Mesenteric fat pad (tissue), 1 donor: ENCODE measurements at places on chromosomes 11 and 22. TPM values are rescaled to one million over a fixed set of nuclear protein-coding genes. Genes with fewer than 3 reads are reported as not detected.

- DNase-seq, result no peak
Observed at GRCh38 chr11:119729951-119730613, 1.1 kb upstream of the NECTIN1 start.

- DNase-seq, result no peak
Observed at GRCh38 chr22:45127866-45128265, 35.9 kb upstream of the NUP50 start.

The GUCY1A2 gene
- 6.9 TPM for total RNA-seq

- no peak for DNase-seq
Observed at GRCh38 chr11:693887-694562, 997 bp downstream of the DEAF1 start.

The PAAF1 gene
- total RNA-seq, result 12.8 TPM

DNA sequence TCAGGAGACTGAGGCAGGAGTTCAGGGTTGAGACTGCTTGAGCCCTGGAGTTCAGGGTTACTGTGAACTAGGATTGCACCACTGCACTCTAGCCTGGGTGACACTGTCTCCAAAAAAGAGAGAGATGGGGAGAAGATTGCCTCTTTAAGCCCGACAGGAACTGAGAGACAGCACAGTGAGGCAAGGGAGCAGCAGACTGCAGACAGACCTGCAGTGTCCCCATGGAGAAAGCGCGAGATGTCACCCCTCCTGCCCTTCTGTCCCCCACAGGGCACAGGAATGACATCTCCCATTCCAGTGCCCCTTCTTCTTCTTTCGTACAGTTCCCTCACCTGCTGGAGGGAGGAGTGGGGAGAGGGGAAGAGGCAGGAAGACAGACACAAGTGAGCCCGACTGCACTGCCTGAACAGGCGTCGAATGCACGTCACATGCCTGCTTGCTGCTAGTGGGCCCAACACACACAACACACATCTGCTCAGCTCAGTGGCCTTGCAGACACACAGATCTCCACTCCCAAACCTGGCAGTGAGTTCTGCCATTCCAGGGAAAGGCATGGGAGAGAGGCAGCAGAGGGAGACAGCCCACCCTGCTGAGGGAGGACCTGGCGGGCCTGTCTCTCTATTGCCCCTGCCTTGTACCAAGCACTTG, 167.0 kb downstream of the DSCAML1 start:
- DNase-seq, result no peak

The NXPE2 gene
- not detected for total RNA-seq

- DNase-seq, result no peak
Observed at GRCh38 chr11:89490981-89491690, at the start of gene NOX4. NOX4 (minus strand) TSS chr11:89491375; CDS start chr11:89491246, 129 bp downstream.
